ENCODE measurements at places on chromosomes 7 and 10.
A peak's percentile ranks its signal among the peaks of the same experiment; 100 is the strongest.

- DNase-seq = no peak
Observed at GRCh38 chr7:101418694-101419093, 56.0 kb downstream of the COL26A1 start.

- no peak for DNase-seq
Observed at GRCh38 chr7:159196584-159196983, 51.9 kb upstream of the VIPR2 start.

GRCh38 chr7:102050864-102051460 lies 233.5 kb downstream of the CUX1 start:
- DNase-seq = no peak

DNA sequence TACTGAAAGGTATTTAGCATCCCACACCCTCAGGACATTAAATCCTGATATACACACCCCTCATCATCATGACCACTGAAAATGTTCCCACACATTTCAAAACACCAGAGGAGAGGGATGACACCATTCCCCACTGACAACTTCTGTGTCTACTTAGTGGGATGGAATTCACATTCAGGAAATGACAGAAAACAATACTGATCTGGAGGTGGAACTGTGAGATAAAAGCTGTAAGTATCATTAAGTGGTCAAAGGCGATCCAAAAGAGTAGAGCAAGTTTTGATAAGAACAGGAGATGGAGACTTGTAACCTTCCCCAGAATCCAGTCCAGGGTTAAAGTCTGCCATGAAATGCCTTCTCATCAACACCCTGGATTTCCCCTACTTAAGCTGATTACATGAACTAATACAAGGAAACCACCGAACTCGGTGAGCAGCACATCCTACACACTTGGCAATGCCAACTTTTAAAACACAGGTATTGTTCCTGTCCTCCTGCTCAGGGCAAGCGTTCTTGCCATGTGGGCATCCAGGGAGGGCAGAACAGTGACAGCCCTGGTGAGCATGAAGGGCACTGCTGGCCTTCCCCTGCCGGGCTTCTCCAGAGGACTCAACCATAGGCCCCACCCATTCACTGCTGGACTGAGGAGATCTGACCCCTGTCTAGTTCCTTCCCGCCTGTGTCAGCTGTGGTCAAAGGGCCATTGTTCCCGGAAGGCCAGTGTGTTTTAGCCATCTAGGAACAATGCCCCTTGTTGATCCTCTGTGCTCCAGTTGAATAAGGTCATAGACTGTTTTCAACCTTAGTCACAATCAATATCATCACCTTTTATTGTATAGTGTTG lies 85.0 kb downstream of the SGMS1 start:
- no peak for DNase-seq

GRCh38 chr10:13751191-13751764 lies 164.5 kb downstream of the PRPF18 start:
- no peak for DNase-seq

DNA sequence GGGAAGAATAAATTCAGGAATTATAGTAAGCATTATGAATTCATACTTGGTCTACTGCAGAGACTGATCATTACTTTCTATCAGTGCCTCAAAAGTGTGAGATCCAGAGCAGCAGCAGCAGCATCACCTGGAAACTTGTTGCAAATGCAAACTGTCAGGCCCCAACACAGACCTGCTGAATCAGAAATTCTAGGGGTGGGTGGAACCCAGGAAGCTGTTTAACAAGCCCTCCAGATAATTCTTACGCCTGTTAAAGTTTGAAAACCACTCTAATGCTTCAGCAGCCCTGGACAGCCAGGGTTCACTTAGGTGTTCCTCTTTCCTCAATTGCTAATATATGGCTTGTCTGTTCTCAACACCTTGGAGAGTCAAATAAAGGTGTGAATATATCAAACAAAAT lies 19.5 kb downstream of the CACUL1 start:
- DNase-seq = no peak

DNA sequence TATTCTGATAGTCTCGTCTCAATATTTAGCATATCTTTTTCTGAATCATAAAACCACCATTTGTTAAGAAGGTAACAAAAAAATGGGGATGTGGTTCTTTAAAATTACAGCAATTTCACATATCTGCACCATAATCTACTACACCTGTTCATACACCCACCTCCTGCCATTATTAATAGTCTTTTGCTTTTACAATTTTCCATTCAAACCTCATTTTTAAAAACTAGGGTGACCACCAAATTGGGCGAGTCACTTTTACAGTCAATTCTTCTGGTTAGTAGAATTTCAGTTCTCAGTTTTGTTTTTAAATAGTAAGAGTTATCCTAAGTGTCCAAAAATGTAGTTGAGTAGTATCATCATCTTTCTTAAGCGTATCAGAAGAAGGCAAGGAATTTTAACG lies 48.4 kb upstream of the GSAP start:
- DNase-seq = no peak

DNA sequence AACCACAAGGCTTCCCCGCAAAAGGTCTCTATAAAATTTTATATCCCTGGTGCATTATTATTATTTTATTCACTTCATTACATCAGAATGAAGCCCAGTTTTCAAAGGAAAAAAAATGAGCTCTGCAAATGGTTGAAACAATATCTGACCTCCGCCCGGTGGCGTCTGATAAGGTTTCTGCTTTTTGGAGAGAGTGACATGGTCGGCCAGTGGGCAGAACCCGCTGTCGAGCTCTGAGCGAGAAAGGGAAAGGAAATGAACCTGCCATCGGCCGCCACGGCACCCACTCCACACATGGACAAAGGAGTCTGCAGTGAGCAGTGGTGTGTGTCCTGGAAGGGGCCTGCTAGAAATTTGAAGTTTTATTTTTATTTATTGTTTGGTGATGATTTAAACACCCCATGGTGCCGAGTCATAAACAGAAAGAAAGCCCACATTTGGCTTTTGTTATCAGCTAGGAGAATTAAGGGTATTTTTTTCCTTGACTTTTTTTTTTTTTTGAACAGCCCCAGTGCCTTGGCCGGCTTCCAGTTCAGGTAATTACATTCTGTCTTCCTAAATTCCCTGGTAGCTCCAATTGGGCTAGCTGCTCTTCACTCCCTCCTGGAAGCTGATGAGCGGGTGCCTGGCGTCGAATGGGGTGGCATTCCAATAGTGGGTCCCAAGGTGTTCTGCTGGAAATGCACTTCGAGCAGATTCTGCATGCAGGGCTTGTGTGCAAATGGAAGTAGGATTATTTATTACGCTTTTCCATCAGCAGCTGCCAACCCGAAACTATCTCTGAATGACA lies 149.4 kb upstream of the MKI67 start:
- DNase-seq = no peak

DNA sequence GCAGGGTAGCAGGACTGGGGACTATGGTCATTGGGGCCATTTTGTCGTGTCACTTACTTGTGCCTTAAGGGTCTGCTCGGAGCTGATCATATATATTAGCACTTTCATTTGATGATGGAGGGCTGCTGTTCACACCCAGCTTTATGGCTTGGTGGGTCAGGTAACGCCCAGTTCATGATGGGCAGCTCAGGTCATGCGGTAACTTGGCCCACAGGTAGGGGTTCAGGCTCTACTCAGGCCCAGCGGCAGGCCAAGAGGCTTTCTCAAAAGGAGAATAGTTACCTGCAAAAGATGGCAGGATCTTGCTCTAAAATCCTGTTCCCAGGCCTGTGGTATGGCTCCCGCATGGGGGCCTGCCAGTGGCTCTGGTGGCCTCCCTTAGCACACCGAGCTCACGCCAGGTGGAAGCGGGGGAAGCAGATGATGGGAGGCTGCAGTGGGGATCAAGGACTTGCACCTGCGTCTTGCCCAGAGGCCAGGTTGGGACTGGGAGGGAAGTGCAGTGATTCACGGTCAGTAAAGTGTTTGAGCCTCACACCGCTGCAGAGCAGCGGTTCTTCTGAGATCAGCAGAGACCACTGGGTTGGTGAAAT lies 109.5 kb downstream of the ADCY1 start:
- no peak for DNase-seq

GRCh38 chr10:70494536-70494935 lies 16.0 kb downstream of the PALD1 start:
- DNase-seq = no peak

- DNase-seq = peak; percentile 56
Observed at GRCh38 chr7:134755422-134756022, 23.9 kb upstream of the CALD1 start.

DNA sequence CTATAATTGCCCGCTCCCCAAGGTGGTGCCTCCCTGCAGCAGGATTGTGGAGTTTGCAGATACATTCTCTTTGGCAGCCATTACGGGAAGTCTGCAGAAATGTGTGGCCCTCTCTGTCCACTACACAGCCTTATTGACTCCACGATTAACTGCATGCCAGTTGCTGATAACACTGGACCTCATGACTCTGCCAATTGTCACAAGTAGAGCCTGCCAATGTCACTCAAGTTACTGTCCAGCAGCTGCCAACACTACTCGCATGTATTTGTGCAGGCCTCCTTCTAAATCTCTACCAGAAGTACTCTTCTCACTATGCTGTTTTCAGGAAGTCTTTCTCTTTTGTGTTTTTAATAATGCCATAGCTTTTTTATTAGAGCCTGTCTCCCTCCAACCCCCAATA lies 128.8 kb downstream of the PPP1R3A start:
- DNase-seq = no peak

- no peak for DNase-seq
Observed at GRCh38 chr7:158428131-158428836, 159.3 kb downstream of the PTPRN2 start.

DNA sequence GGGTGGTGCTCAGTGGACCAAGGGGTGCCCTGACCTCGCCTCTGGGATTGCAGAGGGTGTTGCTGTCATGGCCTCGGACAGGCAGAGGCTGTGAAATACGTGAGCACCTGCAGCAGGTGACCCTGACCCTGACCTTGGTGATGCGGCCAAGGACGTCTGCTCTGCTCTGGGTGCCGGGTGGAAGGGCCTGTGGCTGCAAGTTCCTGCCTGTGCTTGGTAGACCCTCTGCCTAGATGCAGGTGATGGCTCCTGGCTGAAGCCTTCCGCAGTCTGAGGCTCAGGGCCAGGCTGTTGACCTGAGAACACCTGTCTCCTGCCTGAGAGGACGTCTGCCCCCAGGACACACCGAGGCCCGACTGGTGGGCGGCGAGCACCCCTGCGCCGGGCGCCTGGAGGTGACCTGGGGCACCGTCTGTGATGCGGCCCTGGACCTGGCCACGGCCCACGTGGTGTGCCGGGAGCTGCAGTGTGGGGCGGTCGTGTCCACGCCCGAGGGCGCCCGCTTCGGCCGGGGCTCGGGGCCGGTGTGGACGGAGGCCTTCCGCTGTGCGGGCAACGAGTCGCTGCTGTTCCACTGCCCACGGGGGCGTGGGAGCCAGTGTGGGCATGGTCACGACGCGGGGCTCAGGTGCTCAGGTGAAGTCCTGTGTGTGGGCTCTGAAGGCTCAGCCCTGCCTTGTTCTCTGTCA lies 4.4 kb downstream of the SCART1 start:
- no peak for DNase-seq

DNA sequence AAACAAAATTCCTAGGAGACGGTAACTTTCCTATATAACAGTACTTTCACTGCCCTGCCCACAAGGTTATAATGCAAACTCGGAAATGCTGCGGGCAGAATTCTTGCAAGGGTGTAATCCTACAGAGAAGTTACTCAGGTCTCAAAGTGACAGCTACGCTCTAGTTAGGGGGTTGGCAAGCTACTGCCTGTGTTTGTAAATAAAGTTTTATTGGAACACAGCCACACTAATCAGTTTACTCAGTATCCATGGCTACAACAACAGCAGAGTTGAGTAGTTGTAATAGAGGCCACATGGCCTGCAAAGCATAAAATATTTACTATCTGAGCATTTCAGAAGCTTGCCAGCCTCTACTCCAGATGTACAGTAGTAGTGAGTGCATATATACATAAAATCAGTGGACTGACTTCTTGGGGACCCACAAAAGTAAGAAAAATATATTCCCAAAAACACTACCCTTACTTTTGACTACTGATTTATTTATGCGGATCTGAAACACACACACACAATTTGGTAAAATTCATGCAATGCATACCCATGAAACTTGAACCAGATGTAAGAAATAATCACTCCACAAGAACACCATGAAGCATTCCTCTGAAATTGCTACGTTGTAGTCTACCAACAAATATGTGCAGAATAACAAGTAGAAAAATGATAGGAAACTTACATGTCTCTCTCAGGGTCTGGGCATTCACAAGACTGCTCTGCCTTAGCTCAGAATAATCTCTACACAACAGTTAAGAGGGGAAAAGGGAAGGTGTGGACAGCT lies 53.0 kb downstream of the SMURF1 start:
- DNase-seq = no peak

GRCh38 chr10:69898941-69899340 lies 97.2 kb downstream of the COL13A1 start:
- DNase-seq = no peak

- DNase-seq = no peak
Observed at GRCh38 chr7:131967216-131967730, 410.8 kb upstream of the PODXL start.

- DNase-seq = no peak
Observed at GRCh38 chr10:109770663-109771062, 152.6 kb downstream of the XPNPEP1 start.

DNA sequence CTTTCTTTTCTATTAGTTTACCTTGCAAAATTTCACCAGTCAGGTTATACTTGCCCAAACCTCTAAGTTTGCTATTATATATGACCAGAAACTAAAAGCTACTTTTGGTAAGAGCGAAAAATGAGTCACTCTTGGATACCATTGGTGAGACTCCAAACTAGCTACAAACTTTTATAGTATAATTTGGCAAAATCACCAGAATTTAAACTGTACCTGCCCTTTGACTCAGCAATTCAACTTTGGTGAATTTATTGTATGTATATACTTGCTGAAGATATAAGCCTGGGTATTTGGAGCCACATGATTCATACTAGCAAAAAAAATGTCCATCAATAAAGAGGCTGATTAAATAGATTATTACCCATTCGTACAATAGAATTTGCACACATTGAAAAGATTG lies 178.7 kb upstream of the STEAP1 start:
- no peak for DNase-seq

DNA sequence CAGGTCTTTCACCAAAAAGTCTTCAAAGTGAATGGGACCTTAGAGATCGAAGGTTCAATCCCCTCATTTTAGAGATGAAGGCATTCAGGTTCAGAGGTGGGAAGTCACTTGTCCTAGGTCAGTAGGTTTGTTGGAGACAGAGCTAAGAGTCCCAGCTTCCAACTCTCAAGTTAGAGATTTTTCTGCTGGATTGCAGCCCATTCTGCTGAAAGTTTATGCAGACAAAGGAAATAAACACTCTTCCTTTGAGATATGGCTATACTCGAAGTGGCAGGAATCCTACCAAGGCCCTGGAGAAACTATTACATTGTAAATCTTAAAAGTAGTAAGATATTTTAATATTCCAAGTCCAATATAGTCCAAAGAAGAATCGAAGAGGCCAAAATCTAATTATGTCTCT lies 64.4 kb downstream of the LYZL1 start:
- peak; percentile 34 for DNase-seq

Data from iris pigment epithelial cell (primary cell).